ENCODE measurements at places on chromosomes 1 and 21.

GRCh38 chr1:178639326-178639725, 85.7 kb upstream of the RALGPS2 start:
- no peak for DNase-seq

- no peak for DNase-seq
Observed at GRCh38 chr1:116904791-116905320, 4.9 kb upstream of the PTGFRN start.

DNA sequence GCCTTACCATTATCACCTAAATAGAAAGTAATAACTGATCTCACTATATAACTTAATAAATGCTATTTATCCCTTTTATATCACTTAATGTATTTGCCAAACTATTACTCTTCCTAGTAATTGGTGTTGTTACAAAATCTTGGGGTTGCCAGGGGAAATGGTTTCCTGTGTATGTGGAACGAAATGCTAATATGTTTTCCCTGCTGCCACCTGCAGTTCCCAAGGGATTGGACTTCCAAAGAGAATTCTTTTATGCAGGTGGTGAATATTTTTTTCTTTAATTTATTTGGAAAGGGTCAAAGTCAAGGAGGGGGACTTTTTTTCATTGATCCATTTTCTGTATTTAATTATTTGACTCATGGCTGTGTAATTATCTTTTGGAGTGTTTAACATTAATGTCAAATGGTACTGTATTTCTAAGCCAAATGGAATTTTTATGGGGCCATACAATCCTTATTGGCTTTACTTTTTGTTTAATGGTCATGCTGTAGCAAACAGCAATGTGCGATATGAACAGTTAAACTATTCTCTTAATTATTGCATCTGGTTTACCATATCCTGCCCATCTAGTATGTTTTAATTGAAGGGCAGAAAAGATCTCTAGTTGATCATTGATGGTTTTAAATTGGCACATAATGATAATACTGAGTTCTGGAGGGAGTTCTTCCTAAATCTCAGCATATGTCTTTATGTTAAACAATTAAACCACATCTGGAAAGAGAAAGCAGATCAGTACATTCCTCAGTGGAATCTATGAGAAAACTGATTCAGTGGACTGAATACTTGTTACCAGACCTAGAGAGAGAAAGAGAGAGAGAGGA, 486.3 kb downstream of the TTLL7 start:
- no peak for DNase-seq

GRCh38 chr1:210764536-210764935, 369.4 kb downstream of the KCNH1 start:
- no peak for DNase-seq

DNA sequence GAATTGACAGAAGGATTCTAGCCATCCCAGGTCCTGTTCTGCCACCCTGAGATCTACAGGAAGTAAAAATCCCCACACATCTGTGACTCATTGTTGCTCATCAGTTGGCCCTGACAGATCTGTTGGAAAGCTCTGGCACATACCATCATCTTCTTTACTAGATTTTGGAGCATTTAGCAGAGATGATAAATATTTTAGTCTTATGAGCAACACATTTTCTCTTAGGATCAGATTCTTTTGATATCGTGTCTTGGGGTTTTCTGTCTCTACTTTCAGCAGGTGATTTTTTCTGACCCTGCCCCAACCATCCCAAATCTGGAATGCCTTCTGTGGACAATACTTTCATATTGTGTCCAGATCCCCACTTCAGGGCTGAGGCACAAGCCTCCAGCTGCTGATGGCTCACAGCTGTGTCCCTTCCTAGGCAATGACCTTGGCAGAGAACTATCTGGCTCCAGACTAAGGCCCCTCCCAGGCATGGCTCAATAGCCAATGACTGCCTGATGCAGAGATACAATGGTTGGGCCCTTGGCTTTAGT, 102.8 kb downstream of the GDAP2 start:
- DNase-seq, result no peak

GRCh38 chr1:184037849-184038591, 492 bp upstream of the COLGALT2 start:
- no peak for DNase-seq

DNA sequence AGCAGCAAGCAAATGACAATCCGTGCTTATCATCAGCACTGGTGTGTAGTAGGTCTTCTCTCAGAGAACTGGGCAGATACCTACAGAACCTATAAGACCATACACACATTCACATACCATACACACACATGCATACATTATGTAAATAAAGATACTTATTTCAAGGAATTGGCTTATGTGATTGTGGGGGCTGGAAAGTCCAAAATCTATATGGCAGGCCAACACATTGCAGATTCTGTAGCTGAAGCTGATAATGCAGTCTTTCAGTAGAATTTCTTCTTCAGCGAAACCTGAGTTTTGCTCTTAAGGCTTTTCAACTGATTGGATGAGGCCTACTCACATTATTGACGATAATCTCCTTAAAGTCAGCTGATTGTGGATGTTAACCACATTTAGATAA, 24.1 kb downstream of the RAP1A start:
- no peak for DNase-seq

GRCh38 chr1:23544444-23545389, 13.7 kb upstream of the E2F2 start:
- DNase-seq, result no peak

GRCh38 chr1:20483833-20484518, 2.0 kb downstream of the CAMK2N1 start:
- DNase-seq, result peak; percentile 44

DNA sequence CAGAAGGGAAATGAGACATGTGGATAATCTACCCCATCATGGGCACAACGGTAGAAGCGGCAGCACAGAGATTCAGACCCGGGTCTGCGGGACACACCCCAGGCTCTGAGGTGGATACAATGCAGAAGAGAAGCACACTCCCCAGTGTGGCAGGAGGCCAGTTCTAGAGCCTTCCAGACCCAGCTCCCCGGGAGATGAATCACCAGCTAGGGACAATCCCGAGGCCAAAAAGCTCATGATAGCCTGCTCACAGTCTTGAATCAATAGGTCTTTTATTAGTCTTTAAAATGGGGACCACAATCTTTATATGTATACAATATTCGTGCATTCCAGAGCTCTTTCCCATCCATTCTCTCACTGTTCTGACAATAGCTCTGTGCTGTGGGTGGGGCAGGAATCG, 57.3 kb upstream of the DIRAS3 start:
- no peak for DNase-seq
